SW480 (cell line): ENCODE measurements at places on chromosomes 5 and 9.

GRCh38 chr5:76337953-76338451 is 65.1 kb upstream of the IQGAP2 start:
- peak; percentile 66 for DNase-seq

- no peak for DNase-seq
Measured at GRCh38 chr5:54673523-54674225, 156.1 kb downstream of the SNX18 start.

DNA sequence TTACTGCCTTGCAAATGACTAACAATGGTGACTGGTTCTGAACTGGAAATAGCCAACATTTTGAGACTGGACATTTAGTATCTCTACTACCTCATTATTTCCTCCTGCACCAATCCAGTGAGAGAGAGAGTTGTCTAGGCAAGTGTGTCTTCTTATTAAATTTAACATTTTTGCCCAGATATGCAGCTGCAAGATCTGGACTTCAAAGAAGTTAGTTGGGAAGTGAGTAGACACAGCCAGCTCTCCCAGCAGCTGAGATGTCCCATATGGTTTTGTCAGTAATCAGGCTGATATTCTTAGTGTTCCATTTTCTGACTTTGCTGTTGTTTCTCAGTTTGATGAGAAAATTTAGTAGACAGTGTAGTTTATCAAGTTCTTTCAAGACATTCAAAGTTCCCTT is 1778.8 kb upstream of the CDH6 start:
- no peak for DNase-seq

DNA sequence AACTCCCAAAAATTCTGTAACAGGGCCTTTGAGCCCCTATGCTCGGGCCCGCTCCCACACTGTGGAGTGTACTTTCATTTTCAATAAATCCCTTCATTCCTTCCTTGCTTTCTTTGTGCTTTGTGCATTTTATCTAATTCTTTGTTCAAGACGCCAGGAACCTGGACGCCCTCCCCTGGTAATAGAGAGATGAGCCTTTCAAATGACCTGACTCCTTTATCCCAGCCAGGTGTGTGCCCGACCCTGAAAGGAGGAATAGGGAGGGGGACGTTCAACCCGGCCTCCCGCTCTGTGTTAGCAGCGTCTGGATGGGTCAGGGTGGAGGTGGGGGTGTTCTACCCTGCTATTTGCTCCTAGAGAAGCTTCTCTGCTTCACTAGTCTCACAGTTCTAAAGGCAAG is 53.9 kb downstream of the FXN start:
- DNase-seq, result no peak

DNA sequence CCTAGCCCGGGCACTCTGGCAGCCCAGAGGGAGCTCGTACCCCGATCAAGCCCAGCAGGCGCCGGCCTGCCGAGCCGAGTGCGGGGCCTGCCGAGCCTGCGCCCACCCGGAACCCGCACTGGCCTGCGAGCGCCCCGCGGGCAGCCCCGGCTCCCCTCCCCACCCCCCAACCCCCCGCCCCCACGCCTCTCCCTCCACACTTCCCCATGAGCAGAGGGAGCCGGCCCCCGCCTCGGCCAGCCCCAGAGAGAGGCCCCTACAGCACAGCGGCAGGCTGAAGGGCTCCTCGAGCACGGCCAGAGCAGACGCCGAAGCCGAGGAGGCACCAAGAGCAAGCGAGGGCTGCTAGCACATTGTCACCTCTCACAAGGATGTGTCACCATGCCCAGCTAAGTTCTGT is 36.2 kb upstream of the CCDC180 start:
- DNase-seq, result no peak

DNA sequence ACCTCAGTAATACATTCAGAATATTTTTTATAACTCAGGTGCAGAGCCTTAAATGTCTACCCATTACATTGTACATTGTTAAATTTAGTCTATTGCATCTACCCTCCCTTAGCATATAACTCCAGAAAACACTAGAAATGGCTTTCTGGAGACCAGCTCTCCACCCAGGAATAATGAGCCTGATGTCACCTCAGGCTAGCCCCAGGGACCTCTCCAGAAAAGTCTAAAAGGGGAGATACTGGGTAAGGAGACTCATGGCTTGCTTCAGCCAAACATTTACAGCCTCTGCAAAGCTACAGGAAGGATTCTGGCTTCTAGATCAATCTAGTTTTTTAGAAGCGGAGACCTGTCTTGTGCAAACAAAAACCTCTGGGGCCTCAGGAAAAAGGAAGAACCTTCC is 13.8 kb upstream of the SUSD1 start:
- no peak for DNase-seq

DNA sequence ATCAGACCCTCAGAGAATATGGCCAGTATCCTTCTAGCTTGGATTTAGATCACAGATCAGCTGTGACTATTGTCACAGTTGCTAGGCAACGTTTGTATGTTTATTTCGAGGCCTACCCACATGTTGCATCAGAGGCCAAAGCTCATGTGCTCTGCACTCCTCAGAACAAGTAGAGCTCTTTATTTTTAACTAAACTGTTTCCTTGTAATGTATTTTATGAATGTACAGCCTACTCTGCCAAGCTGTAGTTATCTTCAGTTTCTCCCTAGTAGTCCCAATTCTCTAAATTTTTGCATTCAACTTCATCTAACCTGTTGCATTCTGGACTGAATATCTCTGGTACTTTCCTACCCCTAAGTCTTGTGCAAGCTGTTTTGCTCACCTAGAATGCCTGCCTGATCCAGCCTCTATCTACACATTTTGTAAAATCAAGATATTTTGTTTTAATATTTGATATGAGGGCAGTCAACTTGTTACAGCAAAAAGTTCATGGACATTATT is 52.8 kb downstream of the CAST start:
- peak; percentile 92 for DNase-seq

DNA sequence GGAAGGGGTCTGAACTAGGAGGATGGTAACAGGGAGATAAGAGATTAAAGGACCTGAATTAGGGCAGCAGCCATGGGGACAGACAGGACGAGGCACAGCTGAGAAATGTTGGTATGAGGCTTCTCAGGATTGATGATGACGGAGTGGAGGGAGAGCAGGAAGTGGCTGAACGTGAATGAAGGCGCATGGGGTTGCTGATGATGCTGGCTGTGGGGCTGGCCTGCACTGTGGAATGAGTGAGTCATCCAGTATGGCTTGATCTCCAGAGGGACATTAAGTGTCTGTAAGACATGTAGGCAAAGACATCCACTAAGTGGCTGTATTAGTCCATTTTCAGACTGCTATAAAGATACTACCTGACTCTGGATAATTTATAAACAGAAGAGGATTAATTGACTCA is 256.4 kb downstream of the ICE1 start:
- peak; percentile 42 for DNase-seq

GRCh38 chr9:91690540-91691249 is 259.3 kb downstream of the ROR2 start:
- DNase-seq, result no peak

GRCh38 chr5:170497311-170498038 is 6.3 kb upstream of the KCNIP1 start:
- no peak for DNase-seq

- DNase-seq, result no peak
Measured at GRCh38 chr5:179269781-179270543, 75.3 kb downstream of the ADAMTS2 start.

GRCh38 chr5:15783734-15784133 is 283.8 kb downstream of the FBXL7 start:
- no peak for DNase-seq

- peak; percentile 11 for DNase-seq
Measured at GRCh38 chr9:32384002-32384363, 460 bp upstream of the ACO1 start.

- no peak for DNase-seq
Measured at GRCh38 chr5:111963555-111963954, 206.6 kb upstream of the NREP start.

DNA sequence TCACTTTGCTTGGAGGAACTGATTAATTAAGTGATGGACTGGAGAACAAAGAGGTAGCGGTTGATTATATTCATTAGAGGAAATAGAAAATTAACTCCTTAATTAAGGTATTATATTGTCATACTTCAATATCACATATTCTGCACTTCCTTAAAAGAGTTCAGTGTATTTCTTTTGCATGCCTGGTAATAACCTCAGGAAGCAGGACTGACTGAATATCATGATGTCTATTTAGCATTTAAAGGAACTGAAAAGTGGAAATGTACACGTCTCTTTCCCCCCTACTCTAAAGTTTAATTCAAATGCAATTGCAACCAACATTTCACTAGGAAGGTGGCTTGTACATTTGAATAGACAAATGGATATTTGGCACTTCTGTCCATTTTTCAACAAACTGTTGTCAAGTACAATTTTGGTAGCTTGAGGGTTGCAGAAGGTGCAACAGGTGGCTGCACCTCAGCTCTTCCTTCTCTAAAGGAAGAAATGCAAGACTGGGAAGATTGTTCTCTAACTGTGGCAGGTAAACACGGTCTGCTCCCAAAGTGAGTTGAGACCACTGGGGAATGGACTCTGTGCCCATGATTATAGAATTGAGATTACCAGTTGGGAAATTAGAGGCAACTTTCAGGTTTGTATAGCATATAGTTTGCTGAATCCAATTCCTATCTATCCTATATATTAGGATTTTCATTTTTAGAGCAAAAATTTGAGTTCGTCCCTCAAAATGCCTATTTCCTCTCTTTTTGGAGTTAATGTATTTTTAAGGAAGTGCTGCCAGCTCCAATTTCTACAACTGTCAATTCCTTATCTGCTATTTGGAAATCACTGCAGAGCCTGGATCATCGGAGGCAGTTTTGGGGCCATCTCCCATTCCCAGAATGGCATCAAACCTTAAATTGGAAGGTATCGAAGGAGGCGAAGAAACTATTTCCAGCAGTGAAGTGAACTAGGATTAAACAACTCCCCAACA is 98.9 kb upstream of the TAF11L2 start:
- no peak for DNase-seq

GRCh38 chr5:85614489-85614888 is 1003.3 kb upstream of the COX7C start:
- no peak for DNase-seq

DNA sequence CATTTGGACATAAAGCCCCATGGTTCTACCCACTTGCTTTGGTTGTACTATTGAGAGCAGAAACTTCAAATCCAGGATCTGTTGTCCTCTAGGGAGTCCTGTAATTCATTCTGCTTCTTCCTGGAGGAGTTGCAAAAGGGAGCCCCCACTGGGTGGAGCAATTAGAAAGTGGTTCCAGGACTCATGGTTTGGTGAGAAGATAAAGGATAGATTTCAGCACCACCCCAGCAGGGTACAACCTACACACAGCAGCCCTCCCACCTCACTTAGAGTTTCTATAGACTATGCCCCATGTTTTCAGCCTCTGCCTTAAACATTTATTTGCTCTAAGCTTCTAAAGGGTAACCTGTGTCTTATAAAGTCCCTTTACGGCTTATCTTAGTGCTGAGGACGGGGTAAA is 112.6 kb upstream of the ARRDC3 start:
- DNase-seq, result no peak

GRCh38 chr5:98570010-98570409 is 203.5 kb upstream of the RGMB start:
- peak; percentile 73 for DNase-seq

GRCh38 chr9:4090491-4090890 is 209.4 kb downstream of the GLIS3 start:
- no peak for DNase-seq

DNA sequence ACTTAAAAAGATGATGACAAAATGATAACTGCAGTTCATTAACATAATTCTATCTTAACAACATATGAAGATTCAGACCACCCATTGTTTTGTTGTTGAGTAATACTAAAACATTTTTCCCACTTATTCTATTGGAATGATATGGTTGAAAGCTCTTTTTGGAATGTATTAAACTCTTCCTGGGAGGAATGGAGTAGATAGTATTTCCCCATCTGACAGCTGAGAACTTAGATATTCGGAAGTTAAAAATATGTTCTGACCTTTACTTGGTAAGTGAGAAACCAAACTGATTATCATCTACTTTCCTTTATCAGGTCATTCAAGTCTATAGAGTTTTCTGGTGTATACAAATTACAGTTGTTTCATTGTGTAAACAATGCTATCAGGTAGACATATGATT is 452.9 kb downstream of the CSNK1G3 start:
- DNase-seq, result no peak

DNA sequence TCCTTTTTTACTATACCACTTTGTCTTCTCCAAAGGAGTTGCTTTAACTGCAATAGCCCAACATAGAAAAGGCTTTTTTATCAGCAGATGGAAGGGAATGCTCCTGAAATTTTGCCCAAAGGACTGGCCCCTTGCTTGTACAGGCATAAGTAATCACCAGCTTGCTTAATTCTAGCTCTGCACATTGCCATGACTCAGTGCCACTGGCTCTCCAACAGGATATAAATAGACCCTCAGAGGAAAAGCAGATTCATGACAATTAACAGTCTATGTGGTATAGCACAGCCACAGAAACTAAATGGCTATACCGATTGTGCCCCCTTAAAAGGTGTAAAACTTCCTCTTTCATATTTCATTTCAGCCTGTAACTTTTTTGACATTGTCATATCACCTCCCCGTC is 227.0 kb downstream of the ZNF608 start:
- no peak for DNase-seq

DNA sequence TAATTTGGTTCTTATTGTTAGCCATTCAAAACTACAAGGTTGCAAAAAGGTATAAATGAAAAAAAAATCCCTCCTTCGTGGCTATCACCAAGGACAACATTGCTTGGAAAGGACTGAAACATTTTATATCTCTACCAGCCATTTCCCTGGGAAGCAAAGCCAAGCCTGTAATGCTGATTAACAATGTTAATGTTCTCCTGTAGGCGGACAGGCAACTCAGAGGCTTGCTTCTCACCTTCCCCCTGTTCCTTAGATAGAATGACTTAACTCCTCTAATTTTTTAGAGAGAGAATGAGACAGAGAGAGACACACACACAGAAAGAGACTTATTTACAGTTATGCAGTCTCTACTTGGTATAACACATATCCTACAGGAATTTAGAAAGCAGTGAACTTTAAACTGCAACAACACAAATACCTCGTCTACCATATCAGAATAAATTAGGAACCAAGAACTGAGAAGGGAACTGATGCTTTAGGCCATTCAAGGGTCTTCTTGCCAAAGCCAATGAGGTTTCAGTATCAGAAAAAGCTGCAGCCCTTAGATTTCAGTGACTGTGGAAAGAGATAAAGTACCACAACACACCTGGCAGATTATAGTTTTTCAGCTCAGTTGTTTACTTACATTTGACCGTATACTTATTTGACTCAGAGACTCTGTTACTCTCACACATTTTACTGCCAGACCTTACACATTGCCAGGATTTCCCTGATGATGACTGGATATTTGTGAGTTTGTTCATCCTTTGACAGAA is 20.9 kb upstream of the MAN2A1 start:
- DNase-seq, result no peak
